ENCODE measurements at places on chromosomes 1 and 21.

- H3K4me1 ChIP-seq, result no peaks in the 10 kb centered on the region
- no peaks in the 10 kb centered on the region for H3K36me3 ChIP-seq
- DNase-seq, result no peak
Observed at GRCh38 chr1:17970757-17971156, 136.8 kb upstream of the IGSF21 start.

GRCh38 chr1:188778578-188778977 lies 1699.1 kb downstream of the BRINP3 start:
- H3K4me1 ChIP-seq, result no peaks in the 10 kb centered on the region
- H3K27ac ChIP-seq, result no peak overlapping the region
- no peak overlapping the region for H3K4me3 ChIP-seq
- no peaks in the 10 kb centered on the region for H3K27me3 ChIP-seq
- no peak for DNase-seq
- no peaks in the 10 kb centered on the region for H3K36me3 ChIP-seq

GRCh38 chr1:209585197-209585596 lies 1.7 kb downstream of the CAMK1G start:
- H3K27me3 ChIP-seq, result no peaks in the 10 kb centered on the region
- H3K36me3 ChIP-seq, result no peaks in the 10 kb centered on the region
- no peaks in the 10 kb centered on the region for H3K4me1 ChIP-seq
- DNase-seq, result no peak

DNA sequence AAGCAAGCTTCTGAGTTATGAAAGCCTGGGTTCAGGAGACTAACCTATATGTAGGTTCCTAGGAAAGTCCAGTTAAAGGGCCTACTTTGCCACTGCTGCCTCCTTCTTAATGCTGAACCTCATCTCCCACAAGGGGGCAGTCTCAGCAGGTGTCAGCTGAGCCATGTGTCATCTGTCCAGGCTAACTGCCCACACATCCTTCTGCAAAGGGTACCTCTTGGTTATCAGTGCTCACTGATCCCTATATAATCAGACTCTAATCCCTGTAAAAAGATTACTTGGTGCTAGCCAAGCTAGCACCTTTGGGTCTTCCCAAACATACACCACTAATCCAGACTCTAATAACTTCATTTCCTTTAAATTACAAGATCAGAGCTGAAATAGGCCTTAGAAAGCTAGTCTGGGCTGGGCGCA lies 9.0 kb downstream of the PRDX1 start:
- H3K4me1 ChIP-seq, result no peaks in the 10 kb centered on the region
- peaks cover 92% of the 10 kb centered on the region for H3K36me3 ChIP-seq
- no peaks in the 10 kb centered on the region for H3K27me3 ChIP-seq
- DNase-seq, result peak; percentile 49
- H3K27ac ChIP-seq, result no peak overlapping the region
- H3K4me3 ChIP-seq, result no peak overlapping the region

DNA sequence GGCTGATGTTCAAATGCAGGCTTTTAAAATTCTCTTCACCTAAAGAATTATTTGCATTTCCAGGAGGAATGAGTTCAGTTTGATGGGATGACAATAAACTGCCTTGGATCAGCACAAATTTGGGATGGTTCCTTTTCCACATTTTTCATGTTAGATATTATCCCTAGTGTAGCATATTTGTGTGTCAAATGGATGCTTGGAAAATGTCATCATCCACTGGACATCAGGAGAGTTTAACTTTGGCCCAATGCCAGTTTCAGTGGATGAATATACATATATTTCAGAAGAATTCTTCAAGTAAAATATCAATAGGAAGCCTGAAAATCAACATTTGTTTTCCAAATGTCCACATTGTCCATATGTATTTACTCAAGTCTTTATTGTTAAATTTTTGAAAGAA lies 116.5 kb upstream of the COL24A1 start:
- H3K4me3 ChIP-seq, result no peak overlapping the region
- no peak for DNase-seq
- H3K27ac ChIP-seq, result no peak overlapping the region
- no peaks in the 10 kb centered on the region for H3K4me1 ChIP-seq
- H3K36me3 ChIP-seq, result no peaks in the 10 kb centered on the region

DNA sequence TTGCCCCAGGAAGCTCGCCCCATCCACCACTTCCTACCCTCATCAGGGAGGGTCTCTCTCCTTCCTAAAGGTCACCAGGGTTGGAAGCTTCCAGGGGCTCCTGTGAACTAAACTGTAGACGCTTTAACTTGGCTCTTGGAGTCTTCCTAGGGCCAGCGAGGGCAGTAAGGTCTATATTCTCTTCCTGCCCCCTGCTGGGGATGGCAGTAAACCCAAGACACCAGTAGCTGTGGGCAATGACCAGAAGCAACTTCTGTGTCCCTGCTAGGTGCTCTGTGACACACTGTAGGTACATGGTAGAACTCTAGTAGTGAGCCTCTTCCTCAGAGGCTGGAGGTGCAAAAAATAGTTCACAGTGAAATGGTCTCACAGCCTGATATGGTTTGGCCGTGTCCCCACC lies 30.0 kb downstream of the KCND3 start:
- no peaks in the 10 kb centered on the region for H3K4me1 ChIP-seq
- H3K36me3 ChIP-seq, result no peaks in the 10 kb centered on the region
- H3K27ac ChIP-seq, result no peak overlapping the region

GRCh38 chr1:27545271-27545670 lies 55.3 kb upstream of the WASF2 start:
- no peak overlapping the region for H3K27ac ChIP-seq
- no peaks in the 10 kb centered on the region for H3K27me3 ChIP-seq
- H3K36me3 ChIP-seq, result no peaks in the 10 kb centered on the region
- DNase-seq, result no peak
- H3K4me3 ChIP-seq, result no peak overlapping the region

GRCh38 chr1:192849442-192849841 lies 40.6 kb downstream of the RGS2 start:
- no peaks in the 10 kb centered on the region for H3K27me3 ChIP-seq
- no peak overlapping the region for H3K4me3 ChIP-seq
- no peak for DNase-seq
- no peak overlapping the region for H3K27ac ChIP-seq

DNA sequence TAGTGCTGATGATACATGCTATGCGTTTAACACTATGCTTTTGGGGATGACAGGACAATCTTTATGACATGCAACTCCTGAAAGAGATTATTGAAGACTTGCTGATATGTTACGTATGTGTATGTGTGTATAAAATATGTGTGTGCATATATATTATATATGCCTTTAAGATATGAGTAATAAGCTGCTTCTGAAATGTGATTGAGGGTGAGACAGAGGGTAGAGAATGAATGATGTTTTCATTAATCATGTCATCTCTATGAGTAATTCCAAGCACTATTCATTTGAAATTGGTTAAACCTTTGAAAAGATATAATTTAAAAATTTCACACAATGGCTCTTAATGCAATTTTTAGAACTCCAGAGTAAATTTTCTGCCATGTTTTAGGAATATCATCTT lies 5.8 kb downstream of the BCL9 start:
- no peaks in the 10 kb centered on the region for H3K27me3 ChIP-seq
- no peak overlapping the region for H3K27ac ChIP-seq
- DNase-seq, result no peak
- peaks cover 33% of the 10 kb centered on the region for H3K4me1 ChIP-seq
- no peaks in the 10 kb centered on the region for H3K36me3 ChIP-seq

GRCh38 chr21:25898671-25899070 lies 163.9 kb downstream of the GABPA start:
- H3K4me1 ChIP-seq, result peaks cover 4% of the 10 kb centered on the region
- no peak overlapping the region for H3K27ac ChIP-seq
- no peaks in the 10 kb centered on the region for H3K27me3 ChIP-seq
- no peak for DNase-seq

DNA sequence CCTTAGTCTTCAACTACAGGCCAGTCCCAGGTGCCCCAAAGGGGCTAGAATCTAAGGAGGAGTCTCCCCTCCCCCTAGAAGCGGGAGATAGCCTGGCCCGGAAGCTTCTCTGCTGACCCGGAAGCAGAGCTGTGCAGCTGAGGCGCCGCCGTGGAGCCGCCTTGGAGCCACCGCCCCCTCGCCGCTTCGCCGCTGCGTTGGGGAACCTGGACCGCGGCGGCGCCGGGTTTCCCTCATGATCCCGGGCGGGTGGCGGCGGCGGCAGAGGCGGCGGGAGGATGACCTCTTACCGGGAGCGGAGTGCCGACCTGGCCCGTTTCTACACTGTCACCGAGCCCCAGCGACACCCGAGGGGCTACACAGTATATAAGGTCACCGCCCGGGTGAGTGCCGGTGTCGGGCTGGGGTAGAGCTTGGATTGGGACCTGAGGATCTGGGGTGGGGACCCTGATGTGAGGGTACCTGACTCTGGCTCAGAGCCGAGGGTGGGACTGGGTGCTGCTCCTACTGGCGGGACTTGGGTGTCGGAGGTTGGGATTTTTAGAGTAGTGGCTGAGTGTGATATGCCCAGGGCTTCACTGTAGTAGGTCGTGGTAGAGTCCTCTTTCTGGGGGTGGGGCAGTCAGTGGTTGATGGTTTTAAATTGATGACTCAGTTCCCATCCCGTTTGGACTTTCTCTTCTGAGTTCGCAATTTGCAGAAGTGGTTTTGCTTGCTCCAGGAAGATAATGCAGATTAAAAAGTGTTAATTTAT lies at the start of gene RPS6KC1:
TSS of gene RPS6KC1 (plus strand) at position 115 of the 754 bp plus-strand sequence. CDS start at position 279, 164 bp downstream.
- no peaks in the 10 kb centered on the region for H3K27me3 ChIP-seq
- H3K4me3 ChIP-seq, result peak within 1 kb of the TSS; percentile 97
- H3K27ac ChIP-seq, result peak within 1 kb of the TSS; percentile 72
- peaks cover 13% of the 10 kb centered on the region for H3K4me1 ChIP-seq
- DNase-seq, result peak; percentile 79

GRCh38 chr1:116453906-116454305 lies 80.9 kb downstream of the ATP1A1 start:
- H3K36me3 ChIP-seq, result no peaks in the 10 kb centered on the region
- DNase-seq, result no peak
- H3K27me3 ChIP-seq, result no peaks in the 10 kb centered on the region
- H3K4me1 ChIP-seq, result no peaks in the 10 kb centered on the region
- H3K4me3 ChIP-seq, result no peak overlapping the region
- no peak overlapping the region for H3K27ac ChIP-seq

GRCh38 chr1:47388030-47388890 lies 27.8 kb upstream of the FOXE3 start:
- no peaks in the 10 kb centered on the region for H3K4me1 ChIP-seq
- H3K27ac ChIP-seq, result no peak overlapping the region
- no peak overlapping the region for H3K4me3 ChIP-seq

- no peaks in the 10 kb centered on the region for H3K27me3 ChIP-seq
- H3K27ac ChIP-seq, result no peak overlapping the region
- H3K4me3 ChIP-seq, result no peak overlapping the region
- no peak for DNase-seq
Observed at GRCh38 chr1:57599236-57599994, 175.6 kb upstream of the DAB1 start.

DNA sequence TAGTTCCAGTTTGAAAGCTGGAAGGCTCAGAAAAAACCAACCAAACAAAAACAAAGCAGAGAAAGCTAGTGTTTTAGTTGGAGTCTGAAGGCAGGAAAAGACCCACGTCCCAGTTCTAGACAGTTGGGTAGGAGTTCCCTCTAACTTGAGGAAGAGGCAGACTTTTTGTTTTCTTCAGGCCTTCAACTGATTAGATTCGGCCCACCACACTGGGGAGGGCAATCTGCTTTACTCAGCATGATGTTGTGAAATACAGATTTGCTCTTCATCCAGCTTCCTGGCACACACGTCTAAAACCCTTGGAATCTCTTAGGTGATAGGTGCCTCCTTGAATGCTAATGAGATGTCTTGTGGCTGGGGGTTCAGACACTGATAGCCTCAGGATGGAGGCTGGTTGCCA lies 49.1 kb upstream of the CSF3R start:
- no peaks in the 10 kb centered on the region for H3K27me3 ChIP-seq
- no peaks in the 10 kb centered on the region for H3K4me1 ChIP-seq
- H3K4me3 ChIP-seq, result no peak overlapping the region
- H3K27ac ChIP-seq, result no peak overlapping the region
- no peak for DNase-seq
- no peaks in the 10 kb centered on the region for H3K36me3 ChIP-seq

GRCh38 chr1:40824591-40825434 lies 37.4 kb downstream of the CITED4 start:
- no peaks in the 10 kb centered on the region for H3K4me1 ChIP-seq
- H3K27ac ChIP-seq, result no peak overlapping the region
- DNase-seq, result no peak
- H3K4me3 ChIP-seq, result no peak overlapping the region
- no peaks in the 10 kb centered on the region for H3K36me3 ChIP-seq
- no peaks in the 10 kb centered on the region for H3K27me3 ChIP-seq

GRCh38 chr1:20423169-20423795 lies 62.7 kb downstream of the CAMK2N1 start:
- no peak for DNase-seq
- no peaks in the 10 kb centered on the region for H3K27me3 ChIP-seq
- no peaks in the 10 kb centered on the region for H3K4me1 ChIP-seq
- no peaks in the 10 kb centered on the region for H3K36me3 ChIP-seq
- no peak overlapping the region for H3K27ac ChIP-seq

DNA sequence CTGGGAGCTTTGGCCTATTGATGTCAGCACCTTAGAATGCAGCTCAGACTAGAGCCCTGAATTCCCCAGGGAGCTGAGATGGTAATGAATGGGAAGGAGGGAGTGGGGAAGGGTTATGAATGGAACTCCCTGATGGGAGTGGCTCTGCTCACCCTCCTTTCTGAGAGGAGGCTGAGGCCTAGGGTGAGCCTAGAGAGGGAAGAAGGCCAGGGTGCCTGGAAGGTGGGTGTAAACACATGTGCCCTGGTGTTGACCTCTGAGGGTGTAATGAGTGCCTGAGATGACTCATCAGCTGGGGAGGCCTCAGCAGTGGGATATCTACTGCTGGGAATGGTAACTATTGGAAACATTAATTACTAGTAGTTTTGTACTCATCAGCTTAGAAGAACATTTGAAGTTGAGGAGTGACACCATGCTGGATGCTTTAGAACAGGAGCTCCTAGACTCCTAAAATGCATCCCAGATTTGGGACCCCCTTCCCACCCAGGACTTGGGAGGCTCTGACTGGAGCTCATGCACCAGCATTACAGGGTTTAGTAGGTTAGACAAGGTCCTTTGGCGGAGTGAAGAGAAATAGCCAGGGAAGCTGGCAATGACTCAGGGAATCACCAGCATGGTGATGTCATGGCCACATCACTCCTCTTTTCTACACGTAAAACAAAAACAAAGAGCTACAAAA lies 16.0 kb upstream of the PIGV start:
- H3K27ac ChIP-seq, result peak overlapping the region; percentile 25
- H3K36me3 ChIP-seq, result peaks cover 60% of the 10 kb centered on the region
- no peak for DNase-seq
- no peak overlapping the region for H3K4me3 ChIP-seq
- no peaks in the 10 kb centered on the region for H3K27me3 ChIP-seq

Measured in naive thymus-derived CD4-positive, alpha-beta T cell (primary cell).